ENCODE measurements at places on chromosomes 7 and 10.

DNA sequence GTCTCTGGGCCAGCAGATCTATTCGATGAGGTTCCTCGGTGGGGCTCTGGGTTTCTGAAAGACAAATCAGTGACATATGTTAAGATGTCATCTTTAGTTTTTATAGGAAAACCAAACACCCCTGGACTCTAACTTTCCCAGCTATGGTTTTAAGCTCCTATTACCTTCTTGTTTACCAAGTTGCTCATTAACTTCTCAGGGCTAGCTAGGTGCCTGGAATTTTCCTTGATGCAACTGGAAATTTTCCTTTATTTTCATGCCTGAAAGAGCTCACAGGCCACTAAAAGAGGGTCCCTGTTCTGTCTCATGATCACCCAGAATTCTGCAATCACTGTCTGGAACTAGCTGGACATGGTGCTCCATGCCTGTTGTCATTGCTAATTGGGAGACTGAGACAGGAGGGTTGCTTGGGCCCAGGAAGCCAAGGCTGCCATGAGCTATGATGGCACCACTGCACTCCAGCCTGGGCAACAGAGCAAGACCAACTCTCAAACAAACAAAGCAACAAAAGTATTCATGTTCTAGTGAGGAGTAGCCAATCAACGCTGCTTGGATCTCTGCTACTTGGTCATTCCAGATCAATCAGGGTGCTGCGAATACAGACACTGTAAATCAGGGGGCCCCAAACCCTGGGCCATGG, 1173.5 kb upstream of the AUTS2 start:
- no peak for DNase-seq

DNA sequence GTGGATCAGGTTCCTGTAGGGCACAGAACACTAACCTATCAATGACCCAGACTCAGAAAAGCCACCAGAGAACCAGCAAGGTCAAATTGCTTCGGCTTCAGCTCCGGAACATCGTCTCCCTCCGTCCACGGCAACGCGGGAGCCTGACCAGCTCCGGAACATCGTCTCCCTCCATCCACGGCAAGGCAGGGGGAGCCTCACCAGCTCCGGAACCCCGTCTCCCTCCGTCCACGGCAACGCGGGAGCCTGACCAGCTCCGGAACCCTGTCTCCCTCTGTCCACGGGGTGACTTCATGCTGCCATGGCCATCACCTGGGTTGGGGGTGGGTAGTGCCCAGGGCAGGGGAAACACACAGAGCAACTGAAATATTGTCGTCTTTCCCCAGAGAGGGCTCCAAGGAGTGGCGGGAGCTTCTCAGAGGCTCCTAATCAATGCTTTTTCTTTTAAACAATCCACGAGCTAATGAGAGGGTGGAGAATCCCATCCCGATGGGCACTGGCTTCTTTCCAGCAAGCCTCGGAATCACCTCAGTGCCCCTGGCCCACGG, 403.5 kb downstream of the DNAJB6 start:
- no peak for DNase-seq

DNA sequence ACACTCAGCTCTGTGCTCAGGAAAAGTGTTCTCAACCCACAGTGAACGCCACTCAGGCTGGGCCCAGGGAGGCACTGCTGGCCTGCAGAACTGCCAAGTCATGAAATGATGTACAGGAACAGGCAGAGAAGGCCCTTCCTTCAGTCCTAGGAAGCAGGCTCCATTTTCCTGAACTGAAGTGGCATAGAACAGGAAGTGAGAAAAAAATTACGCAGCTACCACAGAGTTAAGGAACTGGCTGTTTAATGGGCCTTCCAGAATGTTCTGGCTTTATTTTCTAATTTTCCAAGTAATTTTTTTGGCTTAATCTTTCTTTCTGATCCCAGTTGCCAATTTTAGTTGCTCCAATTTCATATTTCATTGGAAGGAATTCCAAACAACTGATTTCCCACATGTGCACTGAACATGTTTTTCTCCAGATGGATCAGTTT, 39.3 kb downstream of the LRRC18 start:
- DNase-seq, result no peak

DNA sequence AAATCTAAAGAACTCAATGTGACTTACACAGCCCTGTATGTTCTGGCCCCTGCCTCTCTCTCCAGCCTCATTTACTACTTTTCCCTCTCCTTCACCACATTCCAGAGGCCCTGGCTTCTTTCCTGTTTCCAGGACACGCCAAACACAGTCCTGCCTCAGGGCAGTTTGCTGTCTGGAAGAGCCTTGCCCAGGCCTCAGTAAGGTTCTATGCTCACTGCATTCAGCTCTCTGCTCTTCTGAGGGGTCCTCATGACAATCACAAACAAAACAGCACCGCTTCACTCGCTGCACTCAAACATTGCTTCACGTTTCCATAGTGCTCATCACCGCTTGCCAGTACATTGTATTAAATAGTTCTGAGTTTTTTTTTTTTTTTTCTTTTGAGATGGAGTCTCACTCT, 35.1 kb upstream of the GARS1 start:
- no peak for DNase-seq

GRCh38 chr7:44050121-44050914, 5.8 kb downstream of the DBNL start:
- no peak for DNase-seq

GRCh38 chr10:95835149-95835860, 72.5 kb upstream of the CC2D2B start:
- no peak for DNase-seq

Data from activated T-cell treated with anti-CD3 and anti-CD28 coated beads for 4 hours (primary cell).